ENCODE measurements at places on chromosomes 11 and 22.

DNA sequence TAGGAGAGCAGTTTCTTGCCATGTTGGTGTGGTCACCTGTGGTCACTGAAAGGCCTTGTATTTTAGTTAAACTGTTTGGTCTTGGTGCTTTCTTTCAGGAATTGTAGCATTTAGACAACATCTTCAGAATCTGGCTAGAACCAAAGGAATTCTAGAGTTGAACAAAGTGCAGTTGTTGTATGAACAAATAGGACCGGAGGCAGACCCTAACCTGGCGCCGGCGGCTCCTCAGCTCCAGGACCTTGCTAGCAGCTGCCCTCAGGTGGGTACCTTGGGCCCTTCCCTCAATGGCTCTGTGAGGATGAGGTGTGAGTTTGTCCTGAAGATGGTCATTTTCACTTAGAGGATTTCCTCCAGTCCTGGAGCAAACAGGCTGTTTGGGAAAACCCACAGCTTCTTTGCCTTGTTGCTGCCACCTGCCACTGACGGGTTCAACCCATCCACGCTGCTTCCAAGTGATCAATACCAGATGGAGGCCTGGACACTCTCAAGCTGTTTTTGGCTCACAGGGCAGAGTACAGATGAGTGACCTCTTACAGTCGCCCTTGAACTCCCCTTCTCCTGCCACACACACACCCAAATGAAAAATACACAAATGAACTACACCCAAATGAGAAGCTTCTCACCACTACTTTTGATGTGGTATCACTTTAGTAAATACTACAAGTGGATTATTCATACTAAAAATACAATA is 45.2 kb downstream of the PPP2R1B start:
- DNase-seq = no peak

DNA sequence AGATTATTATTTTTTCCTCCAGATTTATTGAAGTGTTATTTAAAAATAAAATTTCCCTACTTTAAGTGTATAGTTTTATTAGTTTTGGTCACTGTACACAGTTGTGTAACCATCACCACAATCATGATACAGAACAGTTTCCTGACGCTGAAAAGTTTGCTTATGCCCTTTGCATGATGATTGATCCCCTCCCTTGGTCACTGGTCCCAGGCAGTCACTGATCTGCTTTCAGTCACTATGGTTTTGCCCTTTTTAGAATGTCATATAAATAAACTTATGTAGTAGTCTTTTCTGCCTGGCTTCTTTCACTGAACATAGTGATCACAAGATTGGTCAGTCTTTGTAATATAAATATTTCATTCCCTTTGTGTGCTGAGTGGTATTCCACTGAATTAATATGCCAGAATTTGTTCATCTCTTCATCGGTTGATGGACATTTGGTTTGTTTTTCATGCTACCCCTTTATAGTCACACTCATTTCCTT is 140.6 kb downstream of the SWAP70 start:
- DNase-seq = no peak

- DNase-seq = no peak
Measured at GRCh38 chr11:75345455-75346160, 5.9 kb downstream of the ARRB1 start.

DNA sequence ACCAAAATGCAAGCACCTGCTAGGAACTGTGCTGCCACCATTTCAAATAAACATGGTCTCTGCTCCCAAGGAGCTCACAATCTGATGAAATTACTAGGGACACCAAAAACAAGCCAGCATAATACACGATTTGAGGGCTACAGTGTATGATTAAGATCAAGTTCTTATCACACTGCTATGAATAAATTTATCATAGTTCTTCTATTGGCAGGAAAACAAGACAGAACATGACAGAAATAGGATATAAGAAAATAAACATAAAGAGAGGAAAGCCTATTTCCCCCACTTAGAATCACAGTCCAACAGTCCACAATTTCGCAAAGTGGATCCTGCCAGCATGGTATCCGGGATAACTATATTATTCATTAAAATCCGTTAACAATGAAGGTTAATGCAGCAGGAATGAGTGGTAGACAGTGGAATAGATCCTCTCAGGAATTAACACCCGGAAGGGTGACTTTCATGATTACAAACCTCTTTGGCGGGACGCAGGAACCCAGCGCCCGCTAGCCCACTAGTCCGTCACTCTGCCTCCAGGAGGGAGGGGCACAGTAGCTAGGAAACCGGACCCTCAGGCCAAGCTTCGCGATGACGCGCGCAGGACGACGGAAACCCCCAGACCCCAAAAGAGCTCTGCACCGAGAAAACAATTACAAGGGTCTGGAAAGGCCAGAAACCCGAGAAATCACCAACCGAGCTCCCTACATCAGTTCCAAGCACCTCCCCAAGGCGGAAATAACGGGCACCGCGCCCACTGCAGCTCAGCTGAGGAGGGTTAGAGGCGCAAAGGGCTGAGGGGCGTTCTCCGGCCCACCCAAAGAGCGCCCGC is 607 bp downstream of the CCDC82 start:
- DNase-seq = no peak

GRCh38 chr11:56659755-56660154 is 3.7 kb upstream of the OR5AR1 start:
- no peak for DNase-seq

DNA sequence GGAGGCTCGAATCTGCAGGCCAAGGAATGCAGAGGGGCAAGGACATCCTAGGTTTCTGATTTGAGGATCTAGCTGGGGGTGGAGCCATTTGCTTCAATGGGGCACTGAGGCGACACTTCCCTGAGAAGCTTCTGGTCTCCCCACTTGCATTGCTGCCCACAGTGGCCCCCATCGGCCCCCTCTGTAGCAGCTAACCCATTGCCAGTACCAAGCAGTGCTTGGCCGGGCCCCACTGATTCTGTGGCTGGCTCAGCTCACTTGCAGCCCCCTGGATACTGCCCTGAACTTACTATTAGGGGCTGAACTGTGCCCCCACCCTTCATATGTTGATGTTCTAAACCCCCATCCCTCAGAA is 42.9 kb upstream of the SHISAL1 start:
- no peak for DNase-seq

GRCh38 chr11:35165423-35166368 is 26.7 kb downstream of the CD44 start:
- DNase-seq = peak; percentile 68

DNA sequence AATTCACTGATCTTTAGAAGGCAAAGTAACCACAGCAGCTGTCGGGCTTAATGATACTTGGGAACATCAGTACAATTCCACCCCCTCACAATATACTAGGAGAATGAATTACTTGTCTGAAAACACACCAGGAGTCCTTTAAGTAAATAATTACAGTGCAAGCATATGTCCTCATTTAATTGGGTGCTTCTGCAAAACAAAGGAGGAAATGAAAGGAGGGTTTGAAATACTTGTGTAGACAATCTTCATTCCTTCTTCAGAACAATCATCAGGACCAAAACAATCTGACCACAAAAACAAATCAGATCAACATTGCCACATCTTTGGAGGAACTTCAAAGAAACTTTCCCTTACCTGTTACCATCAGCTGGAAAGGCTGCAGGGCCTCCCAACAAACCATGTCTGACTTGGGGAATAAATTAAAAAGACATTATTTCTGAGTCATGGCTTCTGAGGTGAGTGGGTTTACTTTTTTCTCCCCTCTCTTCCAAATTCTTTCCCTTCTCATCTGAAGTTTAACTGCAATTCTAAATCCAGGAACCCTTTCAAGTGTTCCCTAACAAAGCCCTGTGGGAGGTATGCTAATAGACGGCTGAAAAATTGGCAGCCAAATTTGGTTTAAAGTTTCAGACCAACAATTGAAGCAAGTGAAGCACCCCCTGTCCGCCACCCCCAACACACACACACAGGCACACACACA is 12.5 kb upstream of the CCDC117 start:
- DNase-seq = no peak

- DNase-seq = no peak
Measured at GRCh38 chr11:19474954-19475721, 234.4 kb upstream of the E2F8 start.

DNA sequence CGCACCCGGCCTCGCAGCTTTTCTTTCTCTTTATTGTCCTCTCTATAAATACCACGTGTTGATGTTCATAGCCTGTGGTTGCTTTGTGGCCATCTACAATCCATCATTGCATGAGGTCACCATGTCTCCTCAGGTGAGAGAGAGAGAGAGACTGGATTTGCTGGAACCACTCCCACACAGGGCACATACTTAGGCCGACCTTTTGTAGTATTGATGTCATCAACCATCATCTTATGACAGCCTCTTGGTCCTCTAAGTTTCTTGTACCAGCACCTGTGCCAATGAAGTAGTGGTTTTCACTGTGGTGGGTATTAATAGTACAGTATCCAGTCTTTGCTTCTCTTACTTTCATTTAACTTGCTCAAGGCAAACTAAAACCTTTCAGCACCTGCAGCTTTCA is 22.8 kb upstream of the P2RY6 start:
- no peak for DNase-seq

- no peak for DNase-seq
Measured at GRCh38 chr11:131904756-131905155, 534.3 kb downstream of the NTM start.

DNA sequence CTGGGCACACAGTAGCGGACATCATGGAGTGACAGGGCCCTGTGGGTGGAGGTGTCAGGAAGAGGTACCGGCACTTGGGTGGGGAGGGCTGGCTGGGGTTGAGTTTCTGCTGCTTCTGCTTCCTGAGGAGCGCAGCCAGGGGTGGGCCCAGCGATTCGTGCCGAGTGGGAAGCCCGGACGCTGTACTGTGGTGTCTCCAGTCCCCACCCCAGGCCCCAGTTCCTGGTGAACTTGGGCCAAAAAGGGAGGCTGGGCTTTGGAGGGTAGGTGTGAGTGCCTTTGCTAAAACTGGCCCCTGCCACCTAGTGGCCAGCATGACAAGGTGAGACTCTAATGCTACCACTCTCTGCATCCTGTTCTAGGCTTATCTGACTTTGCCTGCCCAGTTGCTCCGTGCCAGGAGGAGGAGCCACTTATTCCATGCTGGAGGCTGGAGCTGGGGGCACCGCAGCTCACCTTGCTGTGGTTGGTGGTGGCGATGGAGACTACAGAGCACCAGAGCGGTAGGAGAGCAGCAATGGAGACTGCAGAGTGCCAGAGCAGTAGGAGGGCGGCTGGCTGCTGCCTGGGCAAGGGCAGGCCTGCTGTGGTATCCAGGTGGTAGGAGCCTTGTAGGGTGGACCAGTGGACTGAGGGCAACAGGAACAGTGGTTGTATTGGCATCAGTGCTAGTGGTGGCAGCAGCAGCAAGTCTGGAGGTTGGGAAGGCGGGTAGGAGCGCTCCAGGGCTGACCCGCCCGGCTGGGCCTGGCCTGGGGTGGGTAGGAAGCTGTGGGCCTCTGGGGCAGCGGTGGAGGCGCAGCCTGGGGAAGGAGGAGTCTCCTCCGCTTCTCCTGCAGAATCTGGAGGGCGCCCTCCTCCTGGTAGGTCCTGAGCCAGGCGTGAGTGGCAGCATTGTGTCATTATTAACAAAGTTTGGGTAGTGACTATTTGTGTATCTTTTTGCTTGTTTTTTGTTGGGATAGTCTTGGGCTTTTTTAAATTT is 2.2 kb upstream of the RFPL2 start:
- DNase-seq = no peak

DNA sequence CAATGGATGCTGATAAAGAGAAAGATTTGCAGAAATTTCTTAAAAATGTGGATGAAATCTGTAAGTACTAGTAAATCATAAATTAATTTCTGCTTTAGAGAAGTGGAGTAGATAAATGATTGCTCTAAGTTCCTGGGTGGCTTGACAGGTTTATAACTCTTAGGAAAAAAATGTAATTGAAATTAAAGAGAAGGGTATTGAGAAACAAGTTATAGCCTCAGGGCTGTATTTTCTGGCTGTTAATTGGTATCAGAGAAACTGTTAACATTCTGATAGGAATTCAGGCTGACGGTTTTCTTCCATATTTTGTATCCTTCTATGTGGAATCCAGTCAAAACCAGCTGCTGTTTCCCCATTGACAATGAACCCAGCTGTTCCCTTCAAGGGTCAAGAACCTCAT is 1.9 kb downstream of the TTC12 start:
- no peak for DNase-seq

GRCh38 chr11:79371152-79371551 is 69.7 kb downstream of the TENM4 start:
- DNase-seq = no peak

- no peak for DNase-seq
Measured at GRCh38 chr11:75135021-75135650, 15.8 kb upstream of the SLCO2B1 start.

GRCh38 chr22:31081963-31082605 is 966 bp downstream of the SMTN start:
- DNase-seq = no peak

- no peak for DNase-seq
Measured at GRCh38 chr22:49372111-49372529, 455.6 kb downstream of the BRD1 start.

DNA sequence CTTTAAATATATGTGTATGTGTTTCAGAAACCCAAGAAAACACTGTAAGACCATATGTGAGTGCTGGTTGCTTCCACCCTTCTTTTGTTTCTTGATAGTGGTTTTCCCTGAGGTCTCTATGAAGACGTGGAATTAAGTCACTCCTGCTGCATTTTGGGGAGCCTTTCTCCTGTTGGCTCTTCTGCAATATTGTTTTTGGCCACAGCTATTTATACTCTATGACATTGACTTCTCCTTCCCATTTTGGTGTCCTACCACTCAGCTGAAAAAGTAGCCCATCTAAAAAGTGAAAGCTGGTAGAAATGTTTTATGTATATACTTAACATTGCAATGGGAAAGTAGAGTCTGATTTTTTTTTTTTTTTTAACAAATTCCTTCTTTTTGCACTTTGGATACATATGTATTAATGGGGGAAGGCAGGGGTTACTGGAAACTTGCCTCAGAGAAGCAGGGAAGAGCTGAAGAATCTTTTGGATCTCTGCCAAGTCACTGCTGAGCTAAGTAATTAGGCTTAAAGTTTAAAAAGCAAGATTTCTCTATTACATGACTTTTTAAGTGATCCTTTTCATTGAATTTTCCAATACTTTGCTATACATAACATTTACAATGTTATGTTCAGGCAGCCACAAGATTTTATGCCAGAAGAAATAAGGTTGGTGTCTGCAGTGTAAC is 1.8 kb downstream of the TTC17 start:
- DNase-seq = no peak

- DNase-seq = no peak
Measured at GRCh38 chr22:40385036-40385782, 14.8 kb downstream of the SGSM3 start.

GRCh38 chr11:129012880-129013279 is 70.2 kb upstream of the TP53AIP1 start:
- no peak for DNase-seq
